Lung (tissue), 17 donors: ENCODE measurements at places on chromosomes 11 and 22. TPM values are rescaled to one million over a fixed set of nuclear protein-coding genes. Genes with fewer than 3 reads are reported as not detected.

DNA sequence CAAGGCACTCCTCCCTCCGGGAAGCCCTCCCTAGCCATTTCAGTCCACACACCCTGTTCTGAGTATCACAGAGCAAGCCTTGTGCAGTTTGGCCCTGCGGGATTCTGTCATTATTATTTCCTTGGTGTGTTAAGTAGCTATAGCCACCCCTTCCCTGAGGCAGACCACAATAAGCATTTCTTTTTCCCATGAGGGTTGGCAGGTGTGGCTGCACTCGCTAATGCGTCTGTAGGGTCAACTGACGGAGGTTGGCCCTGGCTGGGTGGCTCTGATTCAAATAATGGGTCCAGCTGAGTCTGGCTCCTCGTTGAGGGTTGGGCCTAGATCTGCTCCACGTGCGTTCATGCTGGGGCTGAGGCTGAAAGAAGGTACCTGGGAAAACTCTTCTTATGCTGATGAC lies 5.1 kb downstream of the F2 start:
- H3K27me3 ChIP-seq, result no peaks in the 10 kb centered on the region
- H3K4me1 ChIP-seq, result no peaks in the 10 kb centered on the region
- no peak overlapping the region for H3K27ac ChIP-seq
- H3K4me3 ChIP-seq, result no peak overlapping the region
- no peak for DNase-seq

- no peak overlapping the region for H3K4me3 ChIP-seq
- H3K27me3 ChIP-seq, result peaks cover 12% of the 10 kb centered on the region
- no peaks in the 10 kb centered on the region for H3K36me3 ChIP-seq
- DNase-seq, result no peak
- no peaks in the 10 kb centered on the region for H3K4me1 ChIP-seq
- no peak overlapping the region for H3K27ac ChIP-seq
These were observed 100.8 kb upstream of the B3GAT1 start for GRCh38 chr11:134512571-134513538.

DNA sequence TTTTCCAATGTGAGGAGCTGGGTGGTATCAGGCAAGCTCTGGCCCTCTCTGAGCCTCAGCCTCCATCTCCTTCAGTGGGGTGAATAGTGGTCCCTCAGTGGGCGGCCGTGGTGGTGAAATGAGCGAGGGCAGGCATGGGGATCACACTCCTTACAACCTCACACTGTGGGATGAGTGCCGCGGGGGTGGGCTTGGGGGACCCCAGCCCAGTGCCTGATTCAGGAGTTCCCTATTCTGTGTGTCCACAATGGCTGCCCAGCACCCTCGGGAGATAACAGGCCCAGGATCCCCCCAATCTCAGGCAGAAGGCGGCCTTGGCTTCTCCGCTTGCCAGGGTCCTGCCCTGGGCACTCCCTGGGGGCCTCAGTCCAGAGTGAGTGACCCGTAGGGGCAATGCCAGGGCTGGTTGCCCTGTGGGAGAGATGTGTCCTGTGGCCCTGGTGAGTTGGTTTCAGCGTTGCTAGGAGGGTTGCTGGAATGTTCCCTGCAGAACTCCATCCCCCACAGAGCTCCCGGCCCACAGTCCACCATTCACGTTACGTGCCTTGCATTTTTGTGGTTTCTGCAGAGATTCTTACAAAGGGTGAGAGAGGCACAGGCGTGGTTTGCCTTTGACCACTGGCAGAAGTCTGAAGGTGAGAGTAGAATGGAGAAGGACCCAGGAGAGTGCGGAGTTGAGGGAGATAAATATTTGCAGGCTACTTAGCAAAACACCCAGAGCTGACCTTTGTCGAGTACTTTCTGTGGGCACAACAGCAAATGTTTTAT lies 2.9 kb downstream of the ALDH3B1 start:
- no peaks in the 10 kb centered on the region for H3K36me3 ChIP-seq
- H3K4me3 ChIP-seq, result no peak overlapping the region
- H3K4me1 ChIP-seq, result peaks cover 32% of the 10 kb centered on the region
- no peak overlapping the region for H3K27ac ChIP-seq
- peak; percentile 78 for DNase-seq

DNA sequence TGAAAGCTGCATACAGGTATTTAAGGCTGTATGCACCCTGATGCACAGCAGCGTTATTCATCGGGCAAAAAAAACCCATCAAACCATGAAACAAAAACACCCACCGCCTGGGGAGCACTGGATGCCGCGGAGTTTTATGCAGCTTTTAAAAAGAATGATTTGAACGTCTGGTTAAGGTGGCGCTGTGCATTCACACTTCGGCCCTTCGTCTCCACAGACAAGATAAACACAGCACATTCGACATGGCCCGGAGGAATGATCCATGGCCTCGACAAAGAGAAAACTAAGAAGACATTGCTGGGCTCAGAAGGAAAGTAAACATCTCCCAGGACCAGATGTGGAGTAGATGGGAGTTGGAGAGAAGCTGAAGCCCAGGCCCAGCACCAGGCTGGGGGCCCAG lies 40.8 kb upstream of the GAL start:
- no peaks in the 10 kb centered on the region for H3K36me3 ChIP-seq
- no peaks in the 10 kb centered on the region for H3K27me3 ChIP-seq
- no peak overlapping the region for H3K27ac ChIP-seq

DNA sequence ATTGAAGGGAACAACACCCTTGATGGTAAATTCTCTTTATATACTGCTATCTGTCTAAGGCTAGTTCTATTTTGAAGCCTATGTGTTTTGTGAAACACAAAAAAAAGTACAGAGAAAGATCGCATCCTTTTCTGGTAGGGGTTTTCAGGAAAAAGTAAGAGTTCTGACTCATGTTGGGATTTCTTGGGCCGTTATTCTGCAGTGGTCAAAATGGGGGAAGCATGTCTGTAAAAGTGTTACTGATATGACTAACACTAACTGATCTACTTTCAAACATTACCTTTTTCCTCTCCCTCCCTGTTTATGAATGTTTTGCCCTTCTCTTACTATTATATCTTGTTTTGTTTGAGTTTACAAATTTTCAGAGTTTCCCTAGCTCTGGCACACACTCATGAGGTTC lies 53.9 kb downstream of the CTNND1 start:
- no peaks in the 10 kb centered on the region for H3K4me1 ChIP-seq
- no peak for DNase-seq

- H3K36me3 ChIP-seq, result no peaks in the 10 kb centered on the region
- no peaks in the 10 kb centered on the region for H3K27me3 ChIP-seq
- no peak overlapping the region for H3K27ac ChIP-seq
- DNase-seq, result no peak
- no peaks in the 10 kb centered on the region for H3K4me1 ChIP-seq
These were observed 163.1 kb downstream of the MAML2 start for GRCh38 chr11:96179905-96180304.

GRCh38 chr22:35678836-35679235 lies 30.6 kb downstream of the APOL6 start:
- no peaks in the 10 kb centered on the region for H3K27me3 ChIP-seq
- no peak overlapping the region for H3K27ac ChIP-seq
- no peaks in the 10 kb centered on the region for H3K4me1 ChIP-seq
- H3K36me3 ChIP-seq, result no peaks in the 10 kb centered on the region
- DNase-seq, result no peak

GRCh38 chr11:40683010-40683409 lies 776.4 kb downstream of the LRRC4C start:
- H3K36me3 ChIP-seq, result no peaks in the 10 kb centered on the region
- no peak overlapping the region for H3K27ac ChIP-seq
- no peaks in the 10 kb centered on the region for H3K4me1 ChIP-seq

GRCh38 chr11:56886455-56886854 lies 102.3 kb upstream of the OR5AK2 start:
- no peak overlapping the region for H3K4me3 ChIP-seq
- DNase-seq, result no peak
- peaks cover 16% of the 10 kb centered on the region for H3K4me1 ChIP-seq
- H3K36me3 ChIP-seq, result no peaks in the 10 kb centered on the region
- no peaks in the 10 kb centered on the region for H3K27me3 ChIP-seq
- H3K27ac ChIP-seq, result no peak overlapping the region

DNA sequence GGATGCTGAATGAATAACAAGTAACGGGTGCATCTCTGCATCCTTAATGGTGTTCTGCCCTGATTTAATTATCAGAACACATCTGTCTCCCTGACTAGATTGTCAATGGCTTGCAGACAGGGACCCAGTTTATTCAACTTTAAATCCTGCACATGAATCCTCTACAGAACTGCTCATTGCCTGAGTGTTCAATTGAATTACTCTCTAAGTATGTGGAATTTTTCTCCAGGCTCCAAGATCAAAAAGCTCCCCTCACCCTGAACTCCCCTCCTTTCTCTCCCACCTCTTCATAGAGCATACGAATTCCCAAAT lies 11.8 kb downstream of the MB start:
- peak overlapping the region; percentile 94 for H3K27ac ChIP-seq
- DNase-seq, result no peak
- H3K4me3 ChIP-seq, result no peak overlapping the region
- no peaks in the 10 kb centered on the region for H3K27me3 ChIP-seq
- H3K4me1 ChIP-seq, result no peaks in the 10 kb centered on the region

DNA sequence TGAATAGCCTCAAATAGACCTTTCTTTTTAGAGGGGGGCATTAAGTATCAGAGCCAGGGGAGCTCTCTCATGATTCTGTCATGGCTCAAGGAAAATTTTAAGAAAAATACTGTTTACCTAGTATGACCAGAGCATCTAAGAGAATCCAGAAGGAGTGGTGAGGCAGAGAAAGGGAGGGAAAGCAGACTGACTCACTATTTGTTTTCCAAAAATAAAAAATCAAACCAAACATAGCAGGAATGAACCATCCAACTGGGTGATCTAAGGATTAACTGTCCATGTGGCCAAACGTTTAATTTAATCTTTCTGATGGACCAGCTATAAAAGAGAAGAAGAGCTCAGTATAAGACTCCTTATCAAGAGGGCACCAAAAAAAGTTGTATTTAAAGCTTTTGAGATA lies 70.8 kb downstream of the GAB2 start:
- peaks cover 14% of the 10 kb centered on the region for H3K4me1 ChIP-seq
- H3K27ac ChIP-seq, result no peak overlapping the region
- H3K27me3 ChIP-seq, result no peaks in the 10 kb centered on the region

GRCh38 chr22:49100773-49101172 lies 726.9 kb downstream of the BRD1 start:
- peaks cover 5% of the 10 kb centered on the region for H3K27me3 ChIP-seq
- H3K4me3 ChIP-seq, result no peak overlapping the region
- DNase-seq, result no peak
- H3K4me1 ChIP-seq, result no peaks in the 10 kb centered on the region
- no peak overlapping the region for H3K27ac ChIP-seq

Gene LRP4
- total RNA-seq, result 30.8 TPM

- H3K27me3 ChIP-seq, result no peaks in the 10 kb centered on the region
- H3K27ac ChIP-seq, result no peak overlapping the region
- no peak for DNase-seq
- no peaks in the 10 kb centered on the region for H3K4me1 ChIP-seq
- H3K4me3 ChIP-seq, result no peak overlapping the region
- H3K36me3 ChIP-seq, result no peaks in the 10 kb centered on the region
These were observed 989.1 kb downstream of the FAM181B start for GRCh38 chr11:81744336-81745116.

Gene RIBC2
- 7.0 TPM for total RNA-seq

GRCh38 chr11:19753451-19754106 lies 40.9 kb downstream of the NAV2 start:
- H3K4me1 ChIP-seq, result no peaks in the 10 kb centered on the region
- no peak for DNase-seq
- no peaks in the 10 kb centered on the region for H3K27me3 ChIP-seq
- no peaks in the 10 kb centered on the region for H3K36me3 ChIP-seq
- H3K4me3 ChIP-seq, result no peak overlapping the region
- H3K27ac ChIP-seq, result peak overlapping the region; percentile 73

- no peaks in the 10 kb centered on the region for H3K36me3 ChIP-seq
- no peak overlapping the region for H3K27ac ChIP-seq
- H3K27me3 ChIP-seq, result no peaks in the 10 kb centered on the region
- DNase-seq, result no peak
- H3K4me3 ChIP-seq, result no peak overlapping the region
These were observed 59.0 kb upstream of the CD82 start for GRCh38 chr11:44506375-44507016.

Gene MS4A18
- total RNA-seq, result not detected

- H3K4me3 ChIP-seq, result no peak overlapping the region
- no peak overlapping the region for H3K27ac ChIP-seq
- no peaks in the 10 kb centered on the region for H3K36me3 ChIP-seq
- DNase-seq, result no peak
- H3K27me3 ChIP-seq, result peaks cover 16% of the 10 kb centered on the region
These were observed 125.9 kb upstream of the SYT13 start for GRCh38 chr11:45412051-45412471.

- peaks cover 4% of the 10 kb centered on the region for H3K4me1 ChIP-seq
- H3K4me3 ChIP-seq, result no peak overlapping the region
- no peaks in the 10 kb centered on the region for H3K36me3 ChIP-seq
- H3K27me3 ChIP-seq, result no peaks in the 10 kb centered on the region
- no peak overlapping the region for H3K27ac ChIP-seq
- DNase-seq, result no peak
These were observed 13.3 kb upstream of the SERPINH1 start for GRCh38 chr11:75548595-75549272.

Gene NAALADL1
- 12.4 TPM for total RNA-seq

Gene MADD
- 48.9 TPM for total RNA-seq

- H3K36me3 ChIP-seq, result no peaks in the 10 kb centered on the region
- H3K4me3 ChIP-seq, result no peak overlapping the region
- H3K27ac ChIP-seq, result no peak overlapping the region
These were observed 9.5 kb downstream of the DUSP8 start for GRCh38 chr11:1562469-1563148.

Gene SYNGR1
- total RNA-seq, result 13.3 TPM

Gene MDK
- 134 TPM for total RNA-seq

Gene SPDYC
- not detected for total RNA-seq

DNA sequence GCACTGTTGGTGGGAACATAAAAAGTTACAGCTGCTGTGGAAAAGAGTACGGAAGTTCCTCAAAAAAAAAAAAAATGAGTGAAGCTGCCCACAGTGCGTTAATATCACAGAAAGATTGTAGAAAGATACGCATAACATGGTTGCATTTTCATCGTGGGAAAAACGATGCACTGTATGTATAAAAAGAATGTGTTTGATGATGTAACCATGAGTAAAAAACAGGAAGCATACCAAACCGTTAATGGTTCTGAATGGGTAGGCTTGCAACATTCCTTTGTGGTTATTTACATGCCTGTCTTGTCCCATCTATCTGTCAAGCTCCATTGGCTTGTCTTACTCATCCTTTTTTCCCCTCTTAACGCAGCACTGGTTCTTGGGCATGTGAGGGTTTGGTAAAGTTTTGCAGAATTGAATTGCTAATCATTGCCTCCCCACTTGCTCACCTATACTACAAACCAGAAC lies 33.8 kb upstream of the DKK3 start:
- no peaks in the 10 kb centered on the region for H3K36me3 ChIP-seq
- peaks cover 6% of the 10 kb centered on the region for H3K4me1 ChIP-seq
- no peaks in the 10 kb centered on the region for H3K27me3 ChIP-seq
- no peak for DNase-seq

Gene FGF4
- not detected for total RNA-seq

DNA sequence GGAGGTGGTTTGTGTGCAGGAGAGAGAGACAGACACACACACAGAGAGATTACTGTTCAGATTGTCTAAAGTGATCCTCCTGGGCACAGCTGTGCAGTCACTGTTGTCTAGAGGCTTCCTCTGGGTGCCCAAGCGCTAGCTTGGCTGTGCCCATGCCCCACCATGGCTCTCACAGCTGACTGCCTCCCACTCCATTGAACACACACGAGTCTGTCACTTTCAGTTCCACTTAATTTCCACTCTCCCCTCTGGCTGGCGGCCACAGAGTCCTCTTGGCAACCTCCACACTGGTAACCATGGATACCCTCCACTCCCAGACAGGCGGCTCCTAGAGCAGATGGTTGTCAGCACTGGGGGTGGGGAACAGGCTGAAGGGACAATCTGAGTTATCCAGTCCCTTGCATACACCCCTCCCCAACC lies 29.1 kb downstream of the MAP6 start:
- peaks cover 43% of the 10 kb centered on the region for H3K4me1 ChIP-seq
- H3K27me3 ChIP-seq, result no peaks in the 10 kb centered on the region
- no peak overlapping the region for H3K27ac ChIP-seq
- peak; percentile 95 for DNase-seq
